ENCODE measurements at places on chromosomes 7 and 10.

GRCh38 chr10:57864765-57865680 is 402.7 kb downstream of the IPMK start:
- no peak for DNase-seq

- DNase-seq = no peak
These were observed 31.6 kb upstream of the FOXK1 start for GRCh38 chr7:4650433-4651047.

DNA sequence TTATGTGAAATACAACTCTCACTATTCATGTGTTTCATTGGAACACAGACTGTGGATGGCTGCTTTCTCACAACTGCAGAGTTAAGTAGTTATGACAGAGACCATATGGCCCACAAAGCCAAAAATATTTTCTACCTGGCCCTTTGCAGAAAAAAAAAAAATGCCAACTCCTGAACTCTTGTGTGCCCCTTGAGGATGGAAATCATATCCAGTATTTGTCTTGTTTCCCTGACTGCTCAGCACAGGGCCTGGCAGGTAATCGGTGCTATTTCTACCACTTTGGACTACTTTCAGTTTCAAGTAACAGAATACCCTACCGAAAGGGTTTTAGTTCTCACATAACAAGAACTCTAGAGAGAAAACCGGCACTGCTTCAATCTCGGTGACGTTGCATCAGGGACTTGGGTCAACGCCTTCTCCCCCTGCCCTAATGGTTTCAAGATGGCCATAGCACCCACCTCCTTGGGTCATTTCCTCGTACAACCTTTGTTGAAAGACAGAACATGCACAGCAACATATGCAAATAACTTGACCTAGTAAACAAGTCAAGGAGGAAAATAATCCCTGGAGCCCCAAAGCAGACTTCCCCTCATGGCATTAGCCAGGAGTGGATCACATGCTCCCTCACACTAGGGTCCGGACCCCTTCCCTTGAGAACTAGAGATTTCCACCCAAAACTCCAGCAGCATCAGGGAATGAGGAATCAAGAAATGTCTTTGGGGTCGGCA is 11.8 kb upstream of the GPNMB start:
- DNase-seq = no peak

DNA sequence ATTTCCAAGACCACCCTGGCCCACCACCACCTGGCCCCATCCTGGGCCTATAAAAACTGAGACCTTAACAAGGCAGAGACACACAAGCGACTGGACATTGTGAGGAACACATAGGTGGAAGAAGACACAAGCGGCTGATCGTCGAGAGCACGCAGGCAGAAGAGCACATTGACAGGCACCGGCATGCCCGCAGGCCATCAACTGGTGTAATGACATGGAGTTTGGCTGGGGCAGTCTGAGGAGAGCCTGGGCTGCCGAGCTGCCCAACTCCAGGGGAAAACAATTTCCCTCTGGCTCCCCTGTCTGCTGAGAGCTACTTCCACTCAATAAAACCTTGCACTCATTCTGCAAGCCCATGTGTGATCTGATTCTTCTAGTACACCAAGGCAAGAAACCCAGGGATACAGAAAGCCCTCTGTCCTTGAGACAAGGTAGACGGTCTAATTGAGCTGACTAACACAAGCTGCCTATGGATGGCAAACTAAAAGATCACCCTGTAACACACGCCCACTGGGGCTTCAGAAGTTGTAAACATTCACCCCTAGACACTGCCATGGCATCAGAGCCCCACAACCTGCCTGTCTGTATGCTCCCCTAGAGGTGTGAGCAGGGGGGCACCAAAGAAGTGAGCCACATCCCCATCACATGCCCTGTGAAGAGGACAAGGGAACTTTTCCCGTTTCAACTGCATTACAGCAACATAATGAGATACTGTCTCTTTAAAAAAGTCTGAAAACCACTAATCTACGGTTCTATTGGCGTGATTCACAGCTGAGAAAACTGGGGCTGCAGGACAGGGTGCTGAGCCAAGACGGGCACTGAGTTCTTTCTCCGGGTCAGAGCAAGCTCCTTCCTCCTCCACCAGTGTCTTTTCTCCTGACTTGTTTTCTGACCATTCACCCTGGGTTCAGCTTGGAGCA is 18.5 kb upstream of the TNS3 start:
- DNase-seq = peak; percentile 47

- no peak for DNase-seq
These were observed 481.6 kb downstream of the RPS24 start for GRCh38 chr10:78515038-78515872.

- DNase-seq = no peak
These were observed 16.7 kb downstream of the NOS3 start for GRCh38 chr7:151007469-151007898.

- DNase-seq = no peak
These were observed 133.7 kb downstream of the PTPRZ1 start for GRCh38 chr7:122006687-122007086.

DNA sequence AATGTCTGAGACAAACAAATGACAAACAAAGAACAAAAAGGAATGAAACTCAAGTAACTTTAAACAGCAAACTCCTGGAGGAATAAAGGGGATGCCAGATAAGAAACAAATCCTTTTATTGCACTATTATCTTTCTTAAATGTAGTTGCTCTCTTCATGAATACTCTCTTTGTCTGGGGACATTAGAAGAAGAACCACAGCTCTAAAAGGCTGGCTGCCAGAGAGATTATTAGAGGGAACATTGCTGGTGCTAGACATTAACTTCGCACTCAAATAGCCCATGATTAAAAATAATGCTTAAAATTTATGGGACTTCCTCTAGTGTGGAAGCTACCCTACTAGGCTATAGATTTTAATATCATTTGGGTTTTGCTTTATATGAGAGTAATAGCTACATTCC is 1330.4 kb downstream of the XPNPEP1 start:
- no peak for DNase-seq

DNA sequence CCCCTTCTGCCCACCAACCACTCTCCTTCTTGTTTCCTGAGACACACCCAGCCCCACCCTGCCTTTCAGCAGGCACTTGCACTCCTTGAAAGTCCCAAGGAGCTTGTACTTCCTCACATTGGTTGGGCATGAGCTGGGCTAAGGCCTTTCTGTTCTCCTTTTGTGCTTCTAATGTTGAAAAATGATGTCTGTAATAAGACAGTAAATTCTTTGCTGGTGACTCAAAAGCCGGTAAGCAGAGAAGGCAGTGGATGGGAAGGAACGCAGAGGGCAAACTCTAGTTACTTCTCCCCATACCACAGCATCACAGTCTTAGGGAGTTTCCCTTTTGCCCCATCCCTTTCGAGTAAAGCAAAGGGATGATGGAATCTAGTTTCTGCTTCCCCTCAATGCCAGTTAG is 185.6 kb downstream of the PLXNA4 start:
- DNase-seq = no peak

- no peak for DNase-seq
These were observed 211.9 kb upstream of the SHH start for GRCh38 chr7:156024201-156024600.

DNA sequence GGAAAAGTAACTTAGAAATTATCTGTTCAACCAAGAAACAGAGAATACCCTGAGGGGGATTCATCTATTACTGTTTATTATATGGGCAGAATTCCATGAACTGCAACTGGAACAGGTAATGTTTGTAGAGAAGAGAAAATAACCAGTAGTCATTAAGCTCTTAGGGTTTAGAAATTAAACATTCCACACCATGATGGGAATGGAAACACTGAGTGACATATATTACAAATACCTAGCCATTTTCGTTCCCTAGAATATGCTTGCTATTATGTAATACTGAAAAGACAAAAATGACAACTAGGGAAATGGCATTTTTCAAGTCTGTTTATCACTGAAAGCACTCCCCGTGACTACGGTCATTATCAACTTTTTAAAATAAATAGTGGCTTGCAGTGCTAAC is 1007.4 kb downstream of the GATA3 start:
- no peak for DNase-seq

- no peak for DNase-seq
These were observed 14.6 kb upstream of the C10orf53 start for GRCh38 chr10:49664842-49665355.

- no peak for DNase-seq
These were observed 702.4 kb upstream of the FZD8 start for GRCh38 chr10:36344240-36345174.

- DNase-seq = no peak
These were observed 43.2 kb downstream of the PTPRZ1 start for GRCh38 chr7:121916211-121916610.

GRCh38 chr10:43814663-43815062 is 166.0 kb upstream of the ZNF32 start:
- no peak for DNase-seq

DNA sequence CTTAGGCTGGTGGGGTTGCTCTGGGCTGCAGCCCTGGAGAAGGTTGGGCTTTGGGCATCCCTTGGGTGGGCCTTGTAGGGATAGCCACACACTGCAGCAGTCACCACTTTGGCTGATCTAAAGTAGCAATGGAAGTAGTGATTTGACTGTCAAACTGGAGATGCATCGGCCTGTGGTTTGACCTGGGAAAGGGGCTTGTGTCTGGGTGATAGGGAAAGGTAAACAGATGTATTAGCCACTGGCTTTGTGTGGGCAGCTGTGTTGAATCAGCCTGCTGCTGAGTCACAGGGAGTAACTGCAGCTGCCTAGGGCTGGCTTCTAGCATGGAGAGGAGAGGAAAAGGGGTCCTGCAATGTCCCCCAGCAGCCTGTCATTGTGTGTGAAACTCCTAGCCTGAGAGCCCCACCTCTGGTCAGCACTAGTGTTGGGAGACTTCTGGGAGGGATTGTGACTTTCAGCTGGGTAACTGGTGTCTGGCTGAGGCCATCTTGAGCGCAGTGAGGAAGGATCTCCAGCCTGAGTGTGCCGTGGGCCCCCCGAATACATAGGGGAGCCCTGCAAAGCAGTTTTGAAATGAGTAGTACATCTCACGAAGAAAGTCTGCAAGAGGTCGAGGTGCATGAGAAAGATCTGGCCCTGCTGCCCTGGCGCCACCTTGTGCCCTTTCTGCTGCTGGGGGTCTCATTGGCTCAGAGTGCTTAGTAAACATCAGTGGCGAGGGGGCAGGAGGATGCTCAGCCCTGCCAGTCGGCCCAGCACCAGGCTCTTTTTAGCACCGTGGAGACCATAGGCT is 117.3 kb downstream of the FANK1 start:
- DNase-seq = no peak

DNA sequence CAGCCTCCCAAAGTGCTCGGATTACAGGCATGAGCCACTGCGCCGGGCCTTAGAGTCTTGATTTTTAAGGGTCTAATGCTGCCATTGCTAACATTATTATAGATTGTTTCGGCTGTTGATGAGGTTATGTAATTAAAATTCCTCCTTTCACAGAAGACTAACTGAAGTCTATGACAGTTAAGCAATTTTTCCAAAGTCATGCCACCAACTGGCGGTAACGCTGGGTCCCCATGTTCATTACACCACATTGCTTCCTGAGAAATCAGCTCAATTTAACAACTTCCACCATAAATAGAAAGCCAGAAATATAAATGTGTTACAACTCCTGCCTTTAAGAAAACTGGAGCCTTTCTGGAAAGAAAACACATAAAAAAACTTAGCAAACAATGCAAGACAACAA is 3.5 kb downstream of the ERLIN1 start:
- peak; percentile 82 for DNase-seq

DNA sequence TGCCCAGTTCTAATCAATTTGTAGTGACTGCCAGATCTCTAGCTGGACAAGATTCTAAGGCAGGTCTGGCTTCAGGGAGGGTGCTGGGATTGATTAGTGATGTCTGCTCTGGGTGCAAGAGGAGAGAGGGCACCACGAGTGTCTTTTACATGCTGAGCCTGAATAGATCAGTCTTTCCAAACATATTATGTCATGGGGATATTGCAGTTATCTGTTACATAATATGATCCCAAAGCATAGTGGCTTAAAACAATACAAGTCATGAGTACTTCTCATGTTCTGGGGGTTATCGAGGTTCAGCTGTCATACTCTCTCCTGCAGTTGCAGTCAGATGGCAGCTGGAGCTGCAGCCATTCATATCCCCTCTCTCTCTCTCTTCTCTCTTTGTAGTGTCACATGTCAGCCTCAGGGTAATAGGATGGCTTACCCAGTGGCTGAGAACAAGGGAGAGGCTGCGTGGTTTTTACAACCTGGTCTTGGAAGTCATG is 26.0 kb downstream of the SLC29A3 start:
- DNase-seq = no peak

DNA sequence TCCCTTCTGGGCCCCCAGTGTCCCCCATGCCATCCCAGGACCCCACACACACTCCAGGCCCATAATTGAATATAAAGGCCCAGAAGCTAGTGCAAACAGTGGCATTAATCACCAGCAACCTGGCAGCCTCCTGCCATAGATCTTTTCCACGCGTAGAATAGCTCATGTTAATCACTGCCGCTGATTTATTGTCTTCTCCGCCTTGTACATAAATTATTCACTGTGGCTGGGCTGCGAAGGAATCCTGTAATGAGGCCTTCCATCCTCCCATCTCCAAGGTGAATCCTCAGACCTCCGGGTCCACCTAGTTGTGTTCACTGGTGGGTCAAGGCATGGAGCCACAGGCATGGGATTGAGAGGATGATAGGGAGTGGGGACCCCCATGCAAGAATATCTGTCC is 33.2 kb downstream of the KAZALD1 start:
- DNase-seq = no peak

DNA sequence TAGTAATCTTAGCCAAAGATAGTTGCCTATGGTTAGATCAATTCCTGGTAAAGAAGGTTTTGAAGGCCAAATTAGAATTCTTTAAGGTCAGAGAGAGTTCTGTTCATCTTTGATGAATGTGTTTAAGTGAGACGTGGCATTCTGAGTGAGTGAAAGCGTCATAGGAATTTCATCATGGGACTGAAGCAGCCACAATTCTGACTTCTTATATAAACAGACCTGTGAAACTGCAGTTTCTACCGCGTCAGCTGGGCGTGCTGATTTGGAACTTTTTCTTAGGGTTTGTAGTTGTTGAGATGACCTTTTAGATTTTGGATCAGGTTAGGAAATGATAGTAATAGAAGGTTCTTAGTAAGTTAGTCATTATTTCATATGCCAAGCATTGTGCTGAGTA is 103.8 kb downstream of the CNNM2 start:
- DNase-seq = no peak

DNA sequence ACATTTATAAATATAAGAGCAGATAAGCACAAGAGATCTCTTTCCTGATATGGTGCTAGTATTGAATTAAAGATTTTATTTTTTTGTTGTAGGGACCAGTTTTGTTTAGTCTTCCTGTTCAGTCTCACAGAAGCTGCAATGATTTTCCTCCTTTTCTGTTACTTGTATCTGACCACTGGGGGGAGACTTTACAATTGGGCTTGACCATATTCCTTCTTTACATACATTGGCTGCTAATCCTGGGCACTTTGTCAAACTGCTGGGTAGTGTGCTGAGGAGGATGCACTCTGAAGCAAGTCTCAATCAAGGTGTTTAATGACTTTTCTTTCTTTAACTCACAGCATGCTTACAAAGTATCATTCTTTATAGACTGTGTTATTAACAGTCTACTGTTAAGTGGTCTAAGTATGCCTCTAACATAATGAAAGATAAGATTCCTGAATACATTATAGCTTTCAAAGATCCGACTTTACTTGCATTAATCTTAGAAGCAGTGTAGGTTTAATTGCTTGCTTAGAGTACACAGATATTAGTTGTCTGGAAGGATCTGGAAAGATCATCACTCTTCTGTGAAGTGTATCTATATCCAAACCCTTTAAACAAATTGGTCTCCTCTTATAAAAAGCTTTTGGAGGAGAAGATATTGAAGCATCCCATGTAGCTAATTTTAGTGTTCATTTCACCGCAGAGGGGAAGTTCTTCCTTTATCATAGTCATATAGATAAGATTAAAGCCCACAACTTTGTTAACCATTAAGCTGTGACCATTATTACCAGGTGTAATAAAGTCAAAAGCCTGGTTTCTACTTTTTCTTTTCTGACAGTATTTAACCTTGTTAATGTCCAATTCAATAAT is 3.1 kb downstream of the PALS2 start:
- DNase-seq = peak; percentile 87

- DNase-seq = peak; percentile 13
These were observed 54.1 kb upstream of the PDCD4 start for GRCh38 chr10:110817614-110818013.

All from Kasumi-1 (cell line).